ENCODE measurements at places on chromosomes 5 and 9. TPM values are rescaled to one million over a fixed set of nuclear protein-coding genes. Genes with fewer than 3 reads are reported as not detected.

Gene GHR
- 1.0 TPM for total RNA-seq

Gene SLIT3
- total RNA-seq, result 0.34 TPM

Gene SPAG8
- total RNA-seq, result 2.4 TPM

Gene FAM163B
- not detected for total RNA-seq

Gene PARP8
- total RNA-seq, result 3.3 TPM

Gene PCDHB15
- 0.17 TPM for total RNA-seq

Gene TEK
- 2.2 TPM for total RNA-seq

Gene MRPL41
- total RNA-seq, result 87.4 TPM

Gene PCDHGA3
- 0.34 TPM for total RNA-seq

Gene TMEM232
- total RNA-seq, result 0.45 TPM

Gene CARD6
- total RNA-seq, result 2.4 TPM

Gene PITX1
- 2.9 TPM for total RNA-seq

Gene CXXC5
- total RNA-seq, result 21.6 TPM

Gene STPG3
- not detected for total RNA-seq

Gene SAPCD2
- 21.9 TPM for total RNA-seq

Gene GFPT2
- total RNA-seq, result 57.5 TPM

Gene EQTN
- not detected for total RNA-seq

Gene PCDHGC5
- 0.30 TPM for total RNA-seq

Gene FAT2
- total RNA-seq, result not detected

Gene MCC
- 8.2 TPM for total RNA-seq

Gene GADD45G
- 0.15 TPM for total RNA-seq

Gene SOX30
- total RNA-seq, result 0.15 TPM

Gene SHC3
- total RNA-seq, result 3.9 TPM

Gene DNAJC18
- 6.5 TPM for total RNA-seq

Gene SLC22A4
- 1.7 TPM for total RNA-seq

Gene ROR2
- total RNA-seq, result 16.5 TPM

Gene PFN3
- not detected for total RNA-seq

Gene SNCAIP
- 3.3 TPM for total RNA-seq

Gene MEGF9
- 5.4 TPM for total RNA-seq

Gene IFNK
- not detected for total RNA-seq

Gene FBN2
- total RNA-seq, result 52.6 TPM

Gene HMCN2
- not detected for total RNA-seq

Gene TICAM2
- 4.5 TPM for total RNA-seq

Gene PRRX2
- 14.9 TPM for total RNA-seq

Gene CD14
- total RNA-seq, result 0.17 TPM

Gene PKD2L2
- not detected for total RNA-seq

Gene SMIM33
- total RNA-seq, result not detected

Gene ZNF883
- total RNA-seq, result 1.7 TPM

Gene FGD3
- not detected for total RNA-seq

Gene MED27
- 39.7 TPM for total RNA-seq

Gene ACTBL2
- total RNA-seq, result 0.15 TPM

Gene LCN1
- not detected for total RNA-seq

Gene DMGDH
- 2.5 TPM for total RNA-seq

Gene KDM3B
- 18.7 TPM for total RNA-seq

Gene KIF27
- total RNA-seq, result 0.67 TPM
